Muscle of arm (tissue), 14 donors: ENCODE measurements at places on chromosomes 7 and 10. TPM values are rescaled to one million over a fixed set of nuclear protein-coding genes. Genes with fewer than 3 reads are reported as not detected.

PALS2 gene
- polyA plus RNA-seq: 8.6 TPM

HELLS gene
- polyA plus RNA-seq: 8.5 TPM

SYT15 gene
- not detected for polyA plus RNA-seq

SEMA3D gene
- 14.0 TPM for polyA plus RNA-seq

ICA1 gene
- 5.2 TPM for polyA plus RNA-seq

ZNRF2 gene
- 11.0 TPM for polyA plus RNA-seq

FGL2 gene
- not detected for polyA plus RNA-seq

PRPS1L1 gene
- polyA plus RNA-seq: not detected

STEAP1B gene
- 2.2 TPM for polyA plus RNA-seq

SPDYE9 gene
- polyA plus RNA-seq: 0.44 TPM

OPN4 gene
- polyA plus RNA-seq: 1.9 TPM

TMEM273 gene
- 6.1 TPM for polyA plus RNA-seq

MRLN gene
- 158 TPM for polyA plus RNA-seq

UCN3 gene
- not detected for polyA plus RNA-seq

PGAM2 gene
- polyA plus RNA-seq: 343 TPM

SCIN gene
- 0.29 TPM for polyA plus RNA-seq

CCDC172 gene
- polyA plus RNA-seq: not detected

ASB4 gene
- 22.7 TPM for polyA plus RNA-seq

ZNF503 gene
- 6.1 TPM for polyA plus RNA-seq

MEST gene
- polyA plus RNA-seq: 978 TPM

RBM48 gene
- 15.2 TPM for polyA plus RNA-seq

GSTO2 gene
- polyA plus RNA-seq: 0.91 TPM

SEMA4G gene
- 9.3 TPM for polyA plus RNA-seq

RNLS gene
- 2.2 TPM for polyA plus RNA-seq
